PC-9 (cell line): ENCODE measurements at places on chromosomes 6 and 20.

DNA sequence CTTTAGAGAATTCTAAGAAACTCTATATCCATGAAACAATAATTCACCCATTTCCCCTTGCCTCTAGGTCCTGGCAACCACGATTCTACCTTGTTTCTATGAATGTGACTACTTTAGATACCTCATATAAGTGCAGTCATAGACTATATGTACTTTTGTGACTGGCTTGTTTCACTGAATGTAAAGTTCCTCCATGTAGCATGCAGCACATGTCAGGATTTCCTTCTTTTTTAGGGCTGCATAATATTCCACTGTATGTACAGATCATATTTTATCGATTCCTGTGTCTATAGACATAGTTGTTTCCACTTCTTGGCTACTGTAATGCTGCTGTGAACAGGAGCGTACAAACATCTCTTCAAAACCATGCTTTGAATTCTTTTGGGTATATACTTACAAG lies 11.7 kb downstream of the EEF1E1 start:
- DNase-seq, result no peak

- DNase-seq, result peak; percentile 33
These were observed 9.8 kb upstream of the TOX2 start for GRCh38 chr20:43904827-43905177.

DNA sequence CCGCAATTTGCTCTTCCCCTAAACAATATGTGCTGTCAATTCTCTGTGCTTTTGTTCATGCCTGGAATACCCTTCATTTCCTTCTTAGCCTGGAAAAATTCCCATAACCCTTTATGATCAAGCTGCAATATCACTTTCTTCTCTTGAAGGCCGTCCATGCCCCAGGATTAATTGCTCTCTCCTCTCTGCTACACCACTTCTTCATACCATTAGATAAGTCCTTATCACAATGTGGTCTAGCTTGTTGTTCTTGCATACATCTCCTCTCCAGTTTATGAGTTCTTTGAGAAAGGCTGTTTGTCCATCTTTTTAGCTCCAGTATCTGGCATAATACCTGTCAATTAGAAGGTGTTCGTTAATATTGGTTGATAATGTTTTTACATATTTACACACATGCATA lies 111.2 kb upstream of the SAMD5 start:
- no peak for DNase-seq

DNA sequence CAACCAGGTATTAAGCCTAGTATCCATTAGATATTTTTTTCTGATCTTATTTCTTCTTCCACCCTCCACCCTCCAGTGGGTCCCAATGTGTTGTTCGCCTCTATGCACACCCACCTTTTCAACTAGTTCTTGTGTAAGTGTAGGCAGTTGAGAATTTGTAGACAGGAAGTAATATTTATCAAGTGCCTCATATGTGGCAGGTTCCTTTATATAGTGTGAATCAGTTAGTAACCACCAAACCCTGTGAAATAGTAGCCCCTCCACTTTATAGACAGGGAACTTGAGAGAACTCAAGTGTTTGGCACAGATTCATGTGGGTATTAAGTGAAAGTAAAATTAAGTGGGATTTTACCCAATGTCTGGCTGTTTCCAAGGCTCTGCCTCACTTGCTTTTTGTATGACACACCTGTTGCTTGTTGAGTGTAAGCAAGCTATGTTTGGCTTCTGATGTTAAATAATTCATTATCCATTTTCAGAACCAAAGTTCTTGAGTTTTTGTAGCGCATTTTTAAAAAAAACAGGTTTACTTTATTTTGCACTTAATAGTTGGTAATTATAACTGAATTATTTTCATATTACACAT lies 24.8 kb downstream of the AFDN start:
- no peak for DNase-seq

GRCh38 chr6:10595731-10596664 lies 74.8 kb downstream of the GCNT2 start:
- DNase-seq, result peak; percentile 65

DNA sequence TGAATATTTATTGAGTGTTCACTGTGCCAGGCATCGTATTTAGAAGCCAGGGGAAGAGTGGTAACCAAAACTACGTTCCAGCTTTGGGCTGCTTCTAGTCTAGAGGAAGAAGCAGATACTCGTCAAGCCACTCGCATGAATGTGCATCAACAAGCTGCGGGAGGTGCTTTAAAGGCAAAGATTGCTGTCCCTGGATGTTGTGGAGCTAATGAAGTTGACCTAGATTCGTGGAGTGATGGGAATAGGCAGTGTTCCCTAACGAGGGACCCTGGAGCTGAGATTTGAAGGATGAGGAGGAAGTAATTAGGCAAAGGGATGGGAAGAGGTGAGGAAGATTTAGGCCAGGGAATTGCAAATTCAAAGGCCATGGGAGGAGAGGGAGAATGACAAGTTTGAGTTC lies 118.9 kb downstream of the TMEM170B start:
- peak; percentile 21 for DNase-seq
